ENCODE measurements at places on chromosomes 12 and 14.
A peak's percentile ranks its signal among the peaks of the same experiment; 100 is the strongest.

- DNase-seq = no peak
Observed at GRCh38 chr14:89667983-89668382, 250.9 kb upstream of the FOXN3 start.

DNA sequence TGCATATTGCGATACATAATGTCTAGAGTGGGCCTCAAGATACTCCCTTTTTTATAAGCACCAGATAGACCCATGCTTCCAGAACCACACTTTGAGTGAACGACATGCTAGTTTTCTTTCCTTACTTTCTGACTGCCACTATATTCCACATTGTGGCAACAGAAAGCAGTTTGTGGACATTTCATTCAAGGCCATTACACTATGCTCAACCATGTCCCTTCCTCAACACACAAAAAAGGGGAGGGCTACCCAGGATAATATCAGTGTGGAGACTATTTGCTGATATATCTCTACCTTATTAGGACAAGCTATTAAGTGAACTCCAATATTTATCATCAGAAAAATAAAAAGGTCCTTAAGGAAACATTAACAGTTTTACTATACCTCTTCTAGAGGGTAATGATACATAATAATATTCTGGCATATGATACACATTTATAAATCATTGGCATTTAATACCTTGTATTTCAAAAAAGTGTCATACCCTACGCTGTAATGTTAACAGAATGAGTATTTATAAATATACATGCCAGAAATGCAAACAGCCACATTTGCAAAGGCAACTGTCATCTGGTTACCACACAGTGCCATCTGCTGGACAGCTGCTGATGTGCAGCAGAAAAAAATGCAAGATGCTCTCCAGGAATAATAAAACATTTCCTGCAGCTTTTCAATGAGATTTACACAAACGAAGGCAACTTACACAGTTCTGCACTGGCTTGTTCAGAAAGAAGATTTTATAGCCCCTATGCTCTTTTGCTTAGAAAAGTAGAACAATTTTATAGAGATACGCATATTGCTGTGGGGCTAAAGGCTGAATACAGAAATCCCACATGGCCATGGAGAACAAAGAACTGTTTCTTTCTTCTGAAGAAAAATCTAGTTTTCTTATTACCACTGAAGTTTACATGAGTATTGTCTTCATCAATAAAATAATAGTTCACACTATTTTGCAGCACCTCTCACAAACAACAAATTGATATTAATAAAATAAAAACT, 182.2 kb upstream of the GRIP1 start:
- DNase-seq = peak; percentile 82

DNA sequence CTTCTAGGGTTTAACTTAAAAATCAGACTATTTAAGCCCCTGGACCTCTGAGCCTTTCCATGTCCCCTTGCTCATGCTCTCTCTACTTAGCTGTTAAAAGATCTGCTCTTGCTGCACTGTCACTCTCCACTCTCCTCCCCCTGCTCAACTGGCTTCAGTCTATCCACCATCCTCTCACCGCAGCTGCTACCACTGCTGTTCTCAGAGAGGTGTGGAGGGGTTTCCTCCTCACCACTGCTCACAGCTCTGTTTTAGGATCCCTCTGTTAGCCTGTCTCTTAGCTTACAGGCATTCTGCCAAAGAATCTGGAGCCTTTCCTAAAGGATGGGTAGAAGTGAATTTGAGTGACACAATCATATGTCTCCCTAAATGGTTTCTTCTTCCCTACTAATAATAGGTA, 43.7 kb upstream of the ATP2B1 start:
- no peak for DNase-seq

GRCh38 chr12:62750941-62751809, 183.8 kb downstream of the PPM1H start:
- DNase-seq = no peak

DNA sequence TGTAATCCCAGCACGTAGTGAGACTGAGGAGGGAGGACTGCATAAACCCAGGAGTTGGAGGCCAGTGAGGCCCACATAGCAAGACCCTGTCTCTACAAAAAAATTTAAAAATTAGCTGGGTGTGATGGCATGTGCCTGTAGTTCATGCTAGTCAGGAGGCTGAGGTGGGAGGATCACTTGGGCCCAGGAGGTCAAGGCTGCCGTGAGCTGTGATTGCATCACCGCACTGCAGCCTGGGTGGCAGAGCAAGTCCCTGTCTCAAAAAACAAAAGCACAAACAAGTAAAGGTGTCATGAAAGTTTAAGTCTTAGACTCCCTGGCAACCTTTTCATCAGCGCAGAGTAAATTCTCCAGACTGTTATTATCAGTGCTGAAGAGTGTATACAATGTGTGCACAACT, 10.4 kb downstream of the TMEM30B start:
- DNase-seq = no peak

GRCh38 chr12:67909091-67909531, 80.1 kb upstream of the IFNG-AS1 start:
- DNase-seq = no peak

DNA sequence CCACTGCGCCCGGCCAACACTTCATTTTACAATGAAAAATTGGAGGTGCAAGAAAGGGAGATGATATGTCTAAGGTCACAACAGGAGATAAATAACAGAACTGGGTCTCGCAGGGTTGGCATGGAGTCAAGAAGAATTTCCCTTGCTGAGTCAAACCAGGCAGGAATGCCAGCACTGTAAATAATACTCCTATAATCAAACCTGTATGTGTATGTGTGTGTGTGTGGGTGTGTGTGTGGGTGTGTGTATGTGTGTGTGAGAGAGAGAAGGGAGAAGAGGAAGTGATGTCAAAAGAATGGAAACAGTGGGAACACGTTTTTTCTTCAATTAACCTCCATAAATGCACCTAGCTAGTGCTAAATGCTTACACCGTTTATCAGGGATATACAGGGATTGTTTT, 70.4 kb downstream of the TMEM116 start:
- no peak for DNase-seq

Measured in activated CD8-positive, alpha-beta memory T cell treated with anti-CD3 and anti-CD28 coated beads for 24 hours (primary cell).